Activated gamma-delta T cell (primary cell): ENCODE measurements at places on chromosomes 12 and 14.

GRCh38 chr14:32013083-32013482 lies 64.0 kb upstream of the ARHGAP5 start:
- DNase-seq, result no peak

DNA sequence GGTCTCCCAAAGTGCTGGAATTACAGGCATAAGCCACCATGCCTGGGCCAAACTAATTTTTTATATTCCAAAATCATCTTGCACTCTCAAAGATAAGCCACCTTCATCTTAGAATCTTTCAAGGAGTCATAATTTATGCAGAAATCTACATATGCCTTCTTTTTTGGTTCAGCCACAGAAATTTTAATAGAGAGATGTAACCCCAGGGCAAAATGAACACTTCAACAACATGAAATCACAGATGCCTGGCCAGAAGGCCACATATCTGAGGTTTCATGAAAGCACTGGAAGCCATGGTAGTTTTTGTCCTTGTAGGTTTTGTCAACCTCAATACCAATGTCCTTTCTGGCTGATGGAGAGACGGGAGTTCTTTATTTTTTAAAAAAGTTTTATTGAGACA lies 9.8 kb downstream of the SUPT16H start:
- DNase-seq, result no peak

DNA sequence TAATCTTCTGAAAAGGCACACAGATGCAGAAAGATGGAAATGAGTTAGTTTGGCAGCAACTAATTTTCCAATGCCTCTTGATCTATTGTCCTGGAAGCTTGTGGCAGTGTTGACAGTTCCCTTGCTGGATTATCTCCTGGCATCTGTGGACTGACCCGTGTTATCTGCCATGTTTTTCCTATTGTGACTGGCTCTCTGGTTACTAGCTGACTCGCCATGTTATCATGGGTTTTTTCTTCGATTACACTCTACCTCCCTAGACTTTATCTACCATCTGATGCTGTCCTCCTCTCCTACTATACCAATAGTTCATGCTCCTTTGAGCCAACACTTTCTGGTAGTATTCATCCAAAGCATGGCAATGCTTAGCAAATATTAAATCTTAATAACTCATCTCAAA lies 63.3 kb upstream of the FLRT2 start:
- no peak for DNase-seq

DNA sequence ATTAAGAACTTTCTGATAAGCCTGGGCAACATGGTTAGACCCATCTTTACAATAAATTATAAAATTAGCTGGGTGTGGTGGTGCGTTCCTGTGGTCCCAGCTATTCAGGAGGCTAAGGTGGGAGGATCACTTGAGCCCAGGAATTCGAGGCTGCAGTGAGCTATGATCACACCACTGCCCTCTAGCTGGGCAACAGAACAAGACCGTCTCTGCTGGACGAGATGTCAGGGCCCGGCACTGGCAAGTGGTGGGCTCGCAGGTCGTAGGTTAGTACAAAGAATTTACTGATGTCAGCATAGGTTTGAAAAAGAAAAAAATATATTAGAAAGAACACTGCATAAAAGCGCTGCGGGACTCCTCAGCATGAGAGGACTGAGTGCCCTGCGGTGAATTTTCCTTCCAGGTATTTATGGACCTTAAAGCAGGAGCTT lies 15.7 kb upstream of the VSIG10 start:
- DNase-seq, result no peak

- DNase-seq, result no peak
Measured at GRCh38 chr14:101499080-101499479, 62.2 kb upstream of the DIO3 start.

DNA sequence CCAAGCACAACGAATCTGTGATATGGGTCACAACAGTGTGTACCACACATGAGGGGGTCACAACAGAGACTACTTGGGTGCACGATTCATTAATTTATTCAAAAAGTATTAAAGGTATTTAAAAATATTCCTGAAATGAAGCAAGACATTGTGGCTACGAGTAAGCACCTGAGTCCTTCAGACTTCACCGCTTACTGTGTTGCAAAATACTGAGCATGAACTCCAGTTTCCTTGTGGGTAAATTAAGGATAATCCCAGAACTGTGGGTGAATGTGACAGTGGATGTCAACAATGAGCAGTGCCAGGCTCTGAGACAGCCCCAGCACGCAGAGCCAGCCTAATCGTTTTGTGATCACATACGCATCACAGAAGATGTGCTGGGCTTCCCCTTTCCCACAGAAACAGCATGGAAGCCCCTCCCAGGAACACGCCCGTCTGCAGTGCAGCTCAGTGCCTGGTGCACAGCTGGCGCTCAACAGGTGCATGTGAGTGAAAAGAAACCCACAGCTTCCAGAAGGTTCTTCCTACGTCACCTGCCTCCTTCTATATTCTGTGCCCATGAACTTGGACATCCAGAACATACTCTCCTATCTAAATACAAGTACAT lies 29.1 kb downstream of the CDC42BPB start:
- no peak for DNase-seq

- no peak for DNase-seq
Measured at GRCh38 chr12:94698578-94698977, 48.2 kb upstream of the TMCC3 start.

GRCh38 chr12:13252616-13253015 lies 56.1 kb downstream of the EMP1 start:
- DNase-seq, result no peak

DNA sequence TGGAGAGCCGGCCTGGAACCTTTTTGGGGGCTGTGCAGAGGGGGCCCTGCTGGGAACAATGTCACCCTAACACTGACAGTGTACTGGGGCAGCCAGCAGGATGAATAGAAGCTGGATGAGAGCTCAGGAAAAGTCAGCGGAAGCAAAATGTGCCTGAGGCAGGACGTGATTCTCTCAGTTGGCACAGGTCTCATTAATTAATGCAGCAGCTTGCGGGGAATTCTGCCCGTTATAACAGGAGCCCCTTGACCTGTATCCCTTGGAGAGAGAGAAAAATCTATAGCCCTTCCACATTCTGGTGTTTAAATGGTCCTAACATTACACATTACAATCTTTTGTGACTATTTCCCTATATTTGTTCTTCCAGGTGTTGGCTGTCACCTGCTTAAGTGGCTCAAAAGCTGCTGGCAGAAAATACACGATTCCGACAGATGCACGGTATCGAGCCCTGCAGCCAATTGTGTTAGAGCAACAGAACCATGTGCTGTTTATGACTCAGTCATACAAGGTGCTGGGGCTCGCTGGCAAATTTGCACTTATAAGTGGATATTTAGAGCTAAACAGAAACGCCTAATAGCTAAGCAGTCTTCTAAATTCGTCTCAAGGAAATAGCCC lies 854.7 kb downstream of the AACS start:
- DNase-seq, result no peak

- DNase-seq, result no peak
Measured at GRCh38 chr14:33837943-33838683, 112.8 kb downstream of the EGLN3 start.

- no peak for DNase-seq
Measured at GRCh38 chr12:4296751-4297150, 23.2 kb downstream of the CCND2 start.

- no peak for DNase-seq
Measured at GRCh38 chr14:96065661-96066459, 26.7 kb downstream of the C14orf132 start.

DNA sequence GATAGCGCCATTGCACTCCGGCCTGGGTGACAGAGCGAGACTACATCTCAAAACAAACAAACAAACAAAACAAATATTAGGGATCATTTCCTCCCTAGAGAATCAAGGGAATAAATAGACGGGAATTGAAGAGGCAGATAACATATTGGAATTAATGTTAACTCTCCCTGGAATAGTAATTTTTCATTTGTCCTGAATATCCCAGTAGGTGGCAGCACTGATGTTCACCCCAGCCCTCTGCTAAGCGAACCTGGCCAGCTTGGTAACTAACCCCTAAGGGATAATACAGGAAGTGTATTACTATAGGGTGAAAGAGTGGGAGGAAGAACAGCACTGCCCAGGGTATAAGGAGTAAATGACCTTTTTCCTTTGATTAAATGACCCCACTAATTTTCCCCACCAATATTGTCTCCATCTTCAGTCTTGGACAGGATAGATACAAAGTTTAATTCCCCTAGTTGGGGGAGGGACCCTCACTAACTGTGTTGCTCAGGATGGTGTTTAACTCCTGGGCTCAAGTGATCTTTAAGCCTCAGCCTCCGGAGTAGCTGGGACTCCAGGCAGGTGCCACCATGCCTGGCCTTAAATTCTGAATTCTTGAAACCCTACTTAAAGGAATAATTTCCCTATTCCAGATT lies 40.5 kb downstream of the SLC2A14 start:
- no peak for DNase-seq

- DNase-seq, result no peak
Measured at GRCh38 chr14:61700104-61700886, 5.0 kb downstream of the HIF1A start.

- no peak for DNase-seq
Measured at GRCh38 chr12:225012-225411, 11.1 kb upstream of the SLC6A12 start.
